ENCODE measurements at places on chromosomes 1 and 21. TPM values are rescaled to one million over a fixed set of nuclear protein-coding genes. Genes with fewer than 3 reads are reported as not detected.

DNA sequence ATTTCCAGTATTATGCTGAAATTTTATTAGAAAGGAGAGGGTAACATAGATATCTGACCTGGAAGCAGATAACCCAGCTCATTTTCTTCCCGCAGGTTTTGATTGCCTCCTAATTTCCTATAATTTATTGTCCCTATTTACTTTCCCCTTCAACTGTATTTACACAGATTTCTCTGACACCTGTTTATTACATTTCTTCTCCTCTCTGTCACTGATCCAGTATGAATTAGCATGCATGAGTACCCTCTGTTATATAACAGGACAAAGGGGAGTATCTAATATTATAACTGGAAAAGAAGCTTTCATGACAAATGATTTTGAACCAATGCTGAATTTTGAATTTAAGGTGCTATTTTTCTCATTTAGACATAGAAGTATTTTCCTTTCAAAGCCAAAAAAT is 37.4 kb downstream of the DENND1B start:
- H3K4me3 ChIP-seq = no peak overlapping the region
- H3K36me3 ChIP-seq = no peaks in the 10 kb centered on the region
- no peak overlapping the region for H3K27ac ChIP-seq
- no peak for DNase-seq
- no peaks in the 10 kb centered on the region for H3K4me1 ChIP-seq
- no peaks in the 10 kb centered on the region for H3K27me3 ChIP-seq

DNA sequence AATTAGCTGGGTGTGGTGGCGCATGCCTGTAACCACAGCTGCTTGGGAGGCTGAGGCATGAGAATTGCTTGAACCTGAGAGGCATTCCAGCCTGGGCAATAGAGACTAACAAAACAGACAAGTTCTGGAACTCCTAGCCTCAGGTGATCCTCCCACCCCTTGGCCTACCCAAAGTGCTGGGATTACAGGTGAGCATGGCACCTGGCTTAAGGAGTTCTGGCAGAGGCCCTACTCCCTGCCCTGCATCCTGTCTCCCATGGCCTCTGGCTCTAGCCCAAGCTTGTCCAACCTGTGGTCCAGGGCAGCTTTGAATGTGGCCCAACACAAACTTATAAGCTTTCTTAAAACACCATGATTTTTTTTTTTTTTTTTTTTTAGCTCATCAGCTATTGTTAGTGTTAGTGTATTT is 20.4 kb downstream of the TOMM20 start:
- no peaks in the 10 kb centered on the region for H3K27me3 ChIP-seq
- DNase-seq = no peak
- no peak overlapping the region for H3K27ac ChIP-seq
- H3K4me1 ChIP-seq = peaks cover 14% of the 10 kb centered on the region
- no peak overlapping the region for H3K4me3 ChIP-seq
- peaks cover 27% of the 10 kb centered on the region for H3K36me3 ChIP-seq

GRCh38 chr1:12457771-12458170 is 160.2 kb downstream of the DHRS3 start:
- H3K27me3 ChIP-seq = no peaks in the 10 kb centered on the region
- no peak overlapping the region for H3K27ac ChIP-seq
- H3K4me3 ChIP-seq = no peak overlapping the region
- DNase-seq = no peak
- no peaks in the 10 kb centered on the region for H3K4me1 ChIP-seq

Gene PAFAH2
- 8.1 TPM for polyA plus RNA-seq

Gene SIPA1L2
- polyA plus RNA-seq = 0.14 TPM

Gene PTP4A2
- 423 TPM for polyA plus RNA-seq

Measured in GM12878 (cell line).